Osteoblast (primary cell): ENCODE measurements at places on chromosomes 7 and 10. TPM values are rescaled to one million over a fixed set of nuclear protein-coding genes. Genes with fewer than 3 reads are reported as not detected.

CXCL12 gene
- 288 and 358 TPM in 2 replicates for total RNA-seq

MMP21 gene
- total RNA-seq: not detected in 2 replicates

MLXIPL gene
- 0.29 and 0.72 TPM in 2 replicates for total RNA-seq

- no peak for DNase-seq
Observed at GRCh38 chr7:158453663-158454062, 134.0 kb downstream of the PTPRN2 start.

DNA sequence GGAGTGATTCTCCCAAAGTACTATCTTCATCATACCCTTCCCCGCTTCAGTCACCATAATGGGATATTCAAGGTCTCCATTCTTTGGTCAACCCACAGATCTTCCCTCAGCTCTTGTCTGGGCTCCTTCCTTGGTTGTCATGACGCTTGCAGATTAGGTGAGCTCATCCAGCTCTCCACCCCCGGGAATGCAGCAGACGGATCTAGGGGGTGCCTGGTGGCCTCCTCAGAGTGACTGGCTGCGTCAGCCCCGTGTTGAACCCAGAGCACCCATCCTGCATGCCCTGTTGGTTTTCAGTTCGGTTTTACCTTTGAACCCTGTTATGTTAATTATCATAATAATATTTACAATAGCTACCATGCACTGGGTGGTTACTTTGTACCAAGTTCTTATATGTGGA lies 6.4 kb downstream of the NEURL1 start:
- DNase-seq: peak; percentile 66
